Stimulated activated CD8-positive, alpha-beta memory T cell treated with anti-CD3 and anti-CD28 coated beads, Interleukin-4, amount 100 ng/mL, for 1 hour (primary cell): ENCODE measurements at places on chromosomes 13 and 19.

- no peak for DNase-seq
Measured at GRCh38 chr19:6421075-6422014, 3.3 kb downstream of the KHSRP start.

DNA sequence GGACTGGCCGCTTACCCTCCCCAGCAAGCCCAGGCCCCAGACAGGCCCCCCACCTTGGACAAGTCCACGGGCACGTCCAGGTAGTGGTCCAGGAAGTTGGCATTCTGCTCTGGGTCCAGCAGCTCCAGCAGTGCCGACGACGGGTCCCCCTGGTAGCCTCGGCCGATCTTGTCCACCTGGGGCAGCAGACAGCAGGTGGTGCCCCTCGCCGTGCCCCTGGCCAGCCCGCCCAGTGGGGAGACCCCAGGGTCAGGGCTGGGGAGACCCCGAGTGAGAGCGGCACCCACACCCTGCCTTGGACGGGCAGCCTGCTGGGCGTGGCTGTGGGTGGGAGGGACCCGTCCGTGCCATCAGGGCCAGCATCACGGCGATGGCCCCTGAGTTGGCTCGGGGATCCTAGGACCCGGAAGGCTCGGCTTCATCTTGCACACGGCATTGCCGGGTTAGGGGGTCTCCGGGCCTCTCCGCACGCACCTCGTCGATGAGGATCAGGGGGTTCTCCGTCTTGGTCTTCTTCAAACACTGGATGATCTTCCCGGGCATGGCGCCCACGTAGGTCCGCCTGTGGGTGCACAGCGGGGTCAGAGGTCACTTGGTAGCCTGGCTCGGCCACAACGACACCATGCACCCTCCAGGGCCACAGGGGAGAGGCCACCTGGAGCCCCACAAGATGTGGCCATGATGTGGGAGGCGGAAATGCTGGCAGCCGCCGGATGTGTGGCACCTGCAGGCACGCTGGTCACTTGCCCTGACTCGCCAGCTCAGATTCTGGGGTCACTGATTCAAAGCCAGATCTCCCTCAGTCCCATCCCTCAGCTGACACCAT, 6.3 kb downstream of the RPL36 start:
- no peak for DNase-seq

GRCh38 chr19:43538922-43539321, 5.9 kb downstream of the ZNF575 start:
- no peak for DNase-seq

GRCh38 chr13:58953638-58954037, 1210.1 kb downstream of the DIAPH3 start:
- DNase-seq, result no peak

GRCh38 chr13:111219950-111220349, 100.5 kb upstream of the TEX29 start:
- DNase-seq, result no peak

DNA sequence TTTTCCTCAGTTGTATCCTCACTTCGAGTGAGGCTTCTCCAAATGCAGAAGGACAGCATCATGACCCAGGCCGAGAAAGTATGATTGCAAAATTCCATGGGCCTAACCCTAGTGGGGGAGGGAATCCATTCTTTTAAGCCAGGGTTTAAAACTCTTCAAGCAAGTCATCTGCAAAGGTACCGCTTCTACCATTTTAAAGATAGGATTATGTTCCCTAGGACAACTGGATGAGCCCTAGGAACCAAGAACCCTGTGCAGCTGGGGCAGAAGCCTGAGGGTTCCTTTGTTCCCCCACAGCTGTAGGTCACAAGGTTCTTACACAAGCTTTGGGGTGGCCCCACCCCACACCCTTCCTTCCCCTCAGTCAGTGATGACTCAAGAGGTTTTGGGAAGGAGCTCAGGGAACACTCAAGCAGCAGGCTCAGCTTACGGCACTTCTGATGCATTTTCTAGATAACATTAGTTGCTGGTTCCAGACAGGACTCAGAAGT, 13.5 kb downstream of the ARL11 start:
- DNase-seq, result no peak

DNA sequence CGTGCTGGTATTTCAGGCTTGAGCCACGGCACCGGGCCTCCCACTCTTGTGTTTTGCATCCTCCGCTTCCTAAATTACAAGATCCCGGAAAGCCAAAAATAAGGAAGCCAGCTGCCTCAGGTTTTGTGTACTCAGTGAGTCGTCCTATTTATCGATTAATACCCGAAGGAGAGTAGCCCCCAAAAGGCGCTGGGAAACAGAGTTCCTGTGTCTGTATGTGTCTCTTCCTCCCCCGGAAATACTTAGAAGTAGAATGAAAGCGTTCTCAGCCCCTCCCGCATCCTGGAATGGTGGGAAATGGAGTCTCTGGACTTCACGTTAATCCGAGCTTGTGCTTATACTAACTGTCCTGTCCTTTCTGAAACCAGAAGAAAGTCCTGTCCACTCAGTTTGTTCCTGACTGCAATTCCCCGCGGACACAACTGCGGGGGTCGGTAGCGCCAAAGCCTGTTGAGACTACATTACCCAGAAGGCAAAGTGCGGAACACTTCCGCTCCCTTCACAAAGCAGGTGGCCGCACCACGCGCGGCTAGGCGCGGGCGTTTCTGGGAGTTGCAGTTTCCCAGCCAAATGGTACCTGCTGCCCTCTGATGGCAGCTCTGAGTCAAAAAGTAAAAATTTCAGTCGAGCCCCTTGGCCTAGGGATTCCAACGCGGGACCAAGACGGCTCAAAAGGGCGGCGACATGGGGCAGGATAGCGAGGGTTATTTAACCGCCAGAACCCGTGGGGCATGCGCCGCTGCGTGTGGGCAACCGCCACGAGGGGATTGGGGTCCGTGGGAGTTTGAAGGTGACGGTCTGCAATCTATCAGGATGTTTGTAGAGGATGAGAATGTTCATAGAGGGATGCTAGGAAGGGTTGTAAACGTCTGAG, 2.2 kb upstream of the GSK3A start:
- DNase-seq, result peak; percentile 85

GRCh38 chr13:25871389-25872125, 180.3 kb downstream of the SHISA2 start:
- DNase-seq, result no peak

DNA sequence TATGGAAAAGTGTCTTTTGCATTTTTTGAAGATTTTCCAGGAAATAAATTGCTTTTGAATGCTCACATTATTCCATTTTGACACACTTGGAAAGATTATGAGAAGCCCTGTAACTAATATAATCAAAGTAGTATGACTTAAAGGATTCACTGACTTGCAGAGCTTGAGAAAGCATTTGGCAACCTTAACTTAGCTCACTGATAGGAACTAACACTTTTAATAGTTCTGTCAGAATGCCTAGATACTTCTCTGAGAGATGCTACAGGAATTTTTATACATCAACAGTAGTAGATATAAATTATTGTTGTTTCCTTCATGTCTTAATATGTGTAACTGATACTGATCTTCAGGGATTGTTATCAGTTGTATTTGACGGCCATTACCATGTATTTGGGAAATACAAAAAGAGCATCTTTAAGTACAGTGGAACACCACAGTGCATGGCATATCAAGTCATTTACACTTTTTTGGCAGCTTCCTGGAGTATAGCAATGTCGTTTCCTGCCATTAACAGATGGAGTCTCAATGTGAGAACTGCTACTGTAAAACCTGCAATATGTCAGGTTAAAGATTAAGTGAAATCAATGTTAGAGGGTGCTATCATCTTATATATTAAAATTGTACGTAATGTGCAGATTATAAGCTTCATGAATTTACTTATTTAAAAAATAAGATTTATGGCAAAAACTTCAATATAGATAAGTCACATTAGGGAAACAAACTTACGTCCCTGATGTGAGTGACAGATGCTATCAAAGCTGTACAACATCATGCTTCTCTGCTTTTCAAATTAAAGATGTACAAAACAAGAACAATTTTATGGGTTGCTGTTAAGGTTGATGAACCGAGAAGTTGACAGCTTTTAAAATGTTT, 1159.8 kb upstream of the MIR17HG start:
- DNase-seq, result no peak

- DNase-seq, result no peak
Measured at GRCh38 chr13:39148513-39148961, 110.3 kb downstream of the NHLRC3 start.

- DNase-seq, result no peak
Measured at GRCh38 chr13:107992542-107992941, 222.8 kb downstream of the LIG4 start.

GRCh38 chr19:1488282-1488601, 1.9 kb downstream of the PCSK4 start:
- no peak for DNase-seq

DNA sequence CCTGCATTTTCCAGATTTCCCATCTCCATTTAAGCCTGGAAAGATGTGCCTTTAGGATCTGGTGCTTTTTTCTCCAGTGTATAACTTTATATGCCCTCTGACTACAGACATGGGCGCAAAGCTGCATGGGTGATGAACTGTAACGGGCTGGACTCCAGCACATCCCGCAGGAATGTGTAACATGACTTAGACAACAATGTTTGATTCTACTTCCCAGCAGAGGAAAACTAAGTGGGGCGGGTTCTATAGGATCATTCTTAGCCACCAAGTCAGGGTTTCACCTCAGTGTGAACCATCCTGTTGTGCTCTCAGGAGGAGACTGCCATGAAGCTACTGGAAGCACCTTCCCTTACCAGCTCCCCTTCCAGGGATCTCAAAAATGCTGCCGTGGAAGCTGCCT, 93.2 kb upstream of the SERP2 start:
- no peak for DNase-seq

- no peak for DNase-seq
Measured at GRCh38 chr19:2552859-2553258, 76.9 kb downstream of the GADD45B start.

- no peak for DNase-seq
Measured at GRCh38 chr13:50401049-50401505, 385.8 kb downstream of the KCNRG start.

GRCh38 chr19:29516821-29517395, 8.9 kb upstream of the VSTM2B start:
- DNase-seq, result no peak

- DNase-seq, result no peak
Measured at GRCh38 chr13:107266657-107267056, 698.7 kb upstream of the ARGLU1 start.

DNA sequence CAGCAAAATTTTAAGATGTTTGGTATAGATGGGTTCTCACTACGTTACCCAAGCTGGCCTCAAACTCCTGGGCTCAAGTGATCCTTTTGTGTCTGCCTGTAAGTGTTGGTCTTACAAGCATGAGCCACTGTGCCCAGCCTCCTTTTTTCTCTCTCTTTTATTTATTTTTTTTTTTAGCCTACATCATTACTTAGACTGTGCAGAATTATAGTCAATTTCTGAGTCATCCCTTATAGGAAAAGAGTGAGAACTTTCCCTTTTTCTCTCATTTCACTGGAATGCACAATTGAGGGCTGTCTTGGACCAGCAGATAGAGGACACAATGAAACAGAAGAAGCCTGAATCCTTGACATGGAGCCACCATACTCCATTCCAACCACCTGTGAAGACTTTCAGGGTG, 13.3 kb downstream of the TSKS start:
- no peak for DNase-seq

DNA sequence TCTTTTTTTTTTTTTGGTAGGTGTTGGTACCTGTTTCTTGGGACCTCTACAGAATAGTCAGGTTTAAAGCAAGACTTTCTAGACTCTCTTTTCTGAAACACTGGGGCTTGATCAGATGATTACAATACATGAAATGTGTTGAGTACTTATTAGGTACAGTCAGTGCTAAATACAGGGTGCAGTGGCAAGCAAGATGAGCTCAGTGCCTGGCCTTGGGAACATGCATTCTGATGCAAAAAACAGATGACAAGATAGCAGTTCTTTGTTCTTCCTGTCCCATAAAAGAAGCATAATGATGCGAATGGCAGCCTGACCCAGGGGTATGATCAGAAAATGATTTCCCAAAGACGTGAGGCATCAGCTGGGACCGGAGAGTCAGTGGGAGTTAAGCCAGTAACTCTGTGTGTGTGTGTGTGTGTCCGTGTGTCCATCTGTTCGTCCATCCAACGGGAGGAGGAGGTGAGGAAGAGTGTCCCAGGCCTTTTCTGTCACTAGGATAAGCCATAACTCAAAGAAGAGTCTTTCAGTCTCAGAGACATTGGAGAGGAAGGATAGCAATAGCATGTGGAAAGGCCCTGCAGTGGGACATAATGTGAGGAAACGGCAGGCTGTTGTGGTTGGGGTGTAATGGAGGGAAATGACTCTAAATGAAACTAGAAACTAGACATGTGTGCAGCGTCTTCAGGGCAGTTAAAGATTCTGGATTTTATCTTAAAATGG, 32.2 kb downstream of the SLAIN1 start:
- DNase-seq, result no peak

DNA sequence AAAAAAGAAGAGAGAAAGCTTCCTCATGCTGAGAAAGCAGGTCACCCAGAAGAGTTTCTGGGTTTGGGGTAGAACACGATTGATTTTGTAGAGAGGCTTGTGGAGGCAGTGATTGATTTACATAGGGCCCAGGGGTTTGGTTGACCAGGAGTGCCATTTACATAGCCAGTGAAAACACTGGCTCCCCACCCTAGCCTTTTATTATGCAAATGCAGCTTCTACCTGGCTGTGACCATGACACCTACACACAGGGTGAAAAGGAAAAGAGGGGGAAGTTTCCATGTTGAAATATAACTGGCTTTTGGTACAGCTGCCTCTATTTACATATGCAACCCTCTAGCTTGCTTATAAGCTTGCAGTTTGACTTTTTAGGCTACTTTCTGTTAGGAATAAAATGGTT, 62.0 kb downstream of the ZNF100 start:
- no peak for DNase-seq

DNA sequence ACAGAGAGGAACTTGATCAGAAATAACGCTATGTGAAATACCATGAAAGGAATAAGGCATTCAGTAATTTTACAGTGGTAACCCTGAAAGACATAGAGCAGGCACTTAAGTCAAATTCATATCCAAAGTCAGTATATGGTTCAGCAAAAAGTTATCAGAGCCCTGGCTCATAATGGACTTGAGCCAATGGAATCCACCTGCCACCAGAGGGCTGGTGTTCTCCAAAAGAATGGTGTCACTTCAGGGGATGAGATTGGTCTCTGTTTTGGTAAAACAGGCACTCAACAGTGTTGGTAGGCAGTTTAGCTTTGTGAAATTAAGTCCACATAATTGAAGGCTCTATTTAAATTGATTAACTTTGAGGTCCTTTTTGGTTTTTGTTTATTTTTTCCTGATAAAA, 93.9 kb downstream of the LIG4 start:
- no peak for DNase-seq

- no peak for DNase-seq
Measured at GRCh38 chr19:18637673-18638630, 1.1 kb downstream of the KLHL26 start.

- no peak for DNase-seq
Measured at GRCh38 chr19:41226053-41226873, 7.2 kb downstream of the AXL start.
